LNCaP clone FGC (cell line): ENCODE measurements at places on chromosomes 3 and 15.

GRCh38 chr15:41955807-41956525 lies 16.4 kb downstream of the EHD4 start:
- no peak for DNase-seq

- no peak for DNase-seq
Observed at GRCh38 chr3:33795856-33796536, 2.4 kb upstream of the PDCD6IP start.

GRCh38 chr3:52535411-52536111 lies 844 bp upstream of the UQCC5 start:
- DNase-seq: no peak

- no peak for DNase-seq
Observed at GRCh38 chr3:78176869-78177268, 1137.0 kb downstream of the ROBO2 start.

- no peak for DNase-seq
Observed at GRCh38 chr3:119700920-119701734, 1.7 kb upstream of the CFAP91 start.

DNA sequence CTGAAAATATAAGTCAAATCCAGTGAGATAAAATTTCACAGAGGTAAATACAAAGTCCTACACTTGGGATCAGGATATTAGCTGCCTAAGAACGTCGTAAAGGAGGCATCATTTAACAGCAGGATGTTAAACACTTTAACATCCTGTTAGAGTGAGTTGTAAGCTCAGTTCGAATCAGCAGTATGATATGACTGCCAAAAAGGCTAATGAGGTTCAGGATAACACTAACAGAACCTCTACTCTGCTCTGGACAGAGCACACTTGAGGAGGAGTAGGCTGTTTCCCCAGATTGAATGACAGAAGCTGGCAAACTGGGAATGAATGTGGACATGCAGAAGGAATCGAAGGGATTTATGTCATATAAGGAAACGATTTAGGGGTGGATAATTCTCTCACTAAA lies 227.1 kb upstream of the CD96 start:
- no peak for DNase-seq

- no peak for DNase-seq
Observed at GRCh38 chr3:94737116-94737515, 674.3 kb downstream of the NSUN3 start.

DNA sequence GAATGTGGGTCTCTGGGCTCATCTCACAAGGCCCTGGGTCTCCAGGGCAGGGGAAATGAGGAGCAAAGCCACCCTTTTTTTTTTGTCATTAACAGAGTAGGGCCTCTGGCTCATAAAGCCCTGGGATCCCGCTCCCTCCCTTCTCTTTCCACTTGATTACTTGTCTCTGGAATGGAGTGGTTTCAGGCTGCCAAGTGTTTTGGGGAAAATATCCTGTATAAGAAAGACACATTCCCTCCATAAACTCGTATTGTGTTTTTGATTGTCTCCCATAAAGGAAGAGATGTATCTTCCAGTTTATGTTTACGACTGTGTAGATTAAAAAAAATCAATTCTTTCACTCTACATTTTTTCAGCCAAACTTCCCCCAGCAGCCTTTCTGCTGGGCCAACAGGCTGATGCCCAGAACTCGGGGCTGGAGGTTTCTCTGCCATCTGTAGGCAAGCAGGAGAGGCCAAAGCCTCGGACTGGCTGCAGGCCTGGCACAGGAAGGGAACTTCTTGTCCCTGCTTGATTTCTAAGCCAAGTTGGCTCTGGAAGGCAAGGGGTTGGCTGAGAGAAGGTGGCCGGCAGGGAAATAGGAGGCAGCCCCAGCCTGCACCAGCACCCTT lies 49.4 kb upstream of the INSYN1 start:
- no peak for DNase-seq

DNA sequence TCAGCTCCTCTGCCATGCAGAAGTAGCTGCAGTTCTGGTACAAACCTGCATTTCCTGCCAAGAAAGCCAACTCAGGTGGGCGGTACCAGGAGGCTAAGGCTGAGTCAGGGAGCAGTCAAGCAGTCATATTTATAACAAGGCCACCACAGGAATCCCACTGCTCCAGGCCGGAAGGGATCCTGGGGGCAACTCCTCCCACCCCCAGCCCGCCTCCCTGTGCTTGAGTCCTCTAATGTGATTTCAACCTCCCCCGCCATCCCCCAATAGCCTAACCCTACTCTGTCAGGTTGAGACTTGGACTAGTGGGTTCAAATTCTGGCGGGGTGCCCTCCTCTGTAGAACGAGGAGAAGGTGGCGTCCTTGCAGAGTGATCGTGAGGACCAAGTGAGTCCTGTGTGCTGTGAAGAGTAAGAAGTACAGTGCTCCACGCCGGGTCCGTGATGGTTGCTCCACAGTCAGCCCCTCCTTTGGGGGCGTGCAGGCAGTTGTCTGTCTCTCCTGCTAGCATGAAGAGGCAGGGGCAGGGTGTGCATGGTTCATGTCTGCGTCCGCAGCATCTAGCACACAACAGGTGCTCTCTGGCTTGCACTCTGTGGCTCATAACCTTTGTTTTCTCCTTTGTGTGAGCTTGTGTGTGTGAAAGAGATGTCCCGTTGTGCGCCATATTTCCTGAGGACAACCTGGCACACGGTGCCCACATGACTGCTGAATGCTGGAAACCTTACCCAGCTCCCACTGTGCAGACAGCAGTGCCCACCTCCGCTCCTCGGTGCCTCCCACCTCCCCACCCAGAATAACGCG lies 78.3 kb downstream of the SMAD6 start:
- DNase-seq: no peak

- DNase-seq: no peak
Observed at GRCh38 chr15:69530991-69531664, 78.5 kb downstream of the RPLP1 start.

DNA sequence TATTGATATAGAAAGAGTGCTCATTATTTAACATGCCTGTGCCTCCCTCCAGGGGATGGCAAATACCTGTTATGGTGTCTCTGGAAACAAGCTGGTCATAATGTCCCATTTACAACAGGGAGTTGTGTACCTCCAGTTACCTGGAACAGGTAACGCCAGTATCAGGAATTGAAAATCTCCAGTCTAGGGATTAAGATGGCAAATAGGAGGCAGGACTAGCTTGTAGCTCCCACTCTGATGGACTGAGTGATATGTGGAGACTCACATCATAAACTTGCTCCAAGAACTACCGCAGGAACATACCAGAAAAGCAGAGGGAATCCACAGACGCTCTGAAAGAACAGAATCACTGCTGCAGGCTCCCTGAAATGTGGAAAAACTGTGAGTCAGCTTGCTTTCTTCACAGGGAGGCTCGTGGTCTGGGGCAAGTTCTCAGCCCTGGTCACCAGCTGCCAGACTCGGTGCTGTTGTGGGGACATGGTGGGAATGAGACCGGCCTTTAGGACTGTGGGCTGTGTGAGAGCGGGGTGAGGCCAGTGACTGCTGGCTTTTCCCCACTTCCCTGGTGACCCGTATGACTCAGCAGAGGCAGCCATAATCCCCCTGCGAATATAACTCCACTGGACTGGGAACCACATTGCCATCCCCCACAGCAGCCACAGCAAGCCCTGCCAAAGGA lies 97.4 kb downstream of the KCNAB1 start:
- DNase-seq: no peak

GRCh38 chr15:70431854-70432253 lies 331.5 kb downstream of the UACA start:
- no peak for DNase-seq

DNA sequence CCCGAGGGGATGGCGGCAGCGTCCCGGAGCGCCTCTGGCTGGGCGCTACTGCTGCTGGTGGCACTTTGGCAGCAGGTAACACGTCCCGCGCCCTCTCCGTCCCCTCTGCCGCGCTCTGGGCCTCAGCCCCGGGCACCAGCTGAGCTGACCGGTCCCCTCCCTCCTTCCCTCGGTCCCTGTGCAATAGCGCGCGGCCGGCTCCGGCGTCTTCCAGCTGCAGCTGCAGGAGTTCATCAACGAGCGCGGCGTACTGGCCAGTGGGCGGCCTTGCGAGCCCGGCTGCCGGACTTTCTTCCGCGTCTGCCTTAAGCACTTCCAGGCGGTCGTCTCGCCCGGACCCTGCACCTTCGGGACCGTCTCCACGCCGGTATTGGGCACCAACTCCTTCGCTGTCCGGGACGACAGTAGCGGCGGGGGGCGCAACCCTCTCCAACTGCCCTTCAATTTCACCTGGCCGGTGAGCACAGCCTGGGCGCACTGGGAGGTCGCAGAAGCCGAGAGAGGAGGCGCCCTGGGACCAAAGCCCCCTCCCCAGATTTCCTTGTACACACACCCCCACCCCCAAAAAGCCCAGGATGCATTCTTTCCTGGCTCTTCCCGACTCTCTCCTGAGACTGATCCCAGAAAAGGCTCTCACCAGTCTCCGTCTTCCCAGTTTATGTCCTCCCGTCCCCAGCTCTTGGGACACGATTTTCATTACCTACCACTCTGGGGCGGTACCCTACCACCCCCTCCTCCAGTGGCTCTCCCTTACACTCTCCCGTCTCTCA lies 705 bp downstream of the DLL4 start:
- DNase-seq: no peak

DNA sequence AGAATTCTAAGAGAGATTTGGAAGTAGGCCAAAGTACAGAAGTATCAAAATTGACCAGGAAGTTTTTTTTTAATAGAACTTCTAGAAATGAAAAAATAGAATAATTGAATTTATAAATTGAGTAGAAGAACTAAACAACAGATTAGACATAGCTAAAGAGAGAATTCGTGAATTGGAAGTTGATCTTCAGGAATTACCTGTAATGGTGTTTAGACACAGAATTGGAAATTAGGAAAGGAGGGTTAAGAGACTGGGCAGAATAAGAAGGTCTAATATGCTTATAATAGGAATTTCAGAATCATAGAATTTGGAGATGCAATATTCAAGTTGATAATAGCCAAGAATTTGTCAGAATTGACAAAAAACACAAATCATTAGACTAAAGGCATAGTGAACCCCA lies 16.2 kb downstream of the ACVR2B start:
- no peak for DNase-seq

DNA sequence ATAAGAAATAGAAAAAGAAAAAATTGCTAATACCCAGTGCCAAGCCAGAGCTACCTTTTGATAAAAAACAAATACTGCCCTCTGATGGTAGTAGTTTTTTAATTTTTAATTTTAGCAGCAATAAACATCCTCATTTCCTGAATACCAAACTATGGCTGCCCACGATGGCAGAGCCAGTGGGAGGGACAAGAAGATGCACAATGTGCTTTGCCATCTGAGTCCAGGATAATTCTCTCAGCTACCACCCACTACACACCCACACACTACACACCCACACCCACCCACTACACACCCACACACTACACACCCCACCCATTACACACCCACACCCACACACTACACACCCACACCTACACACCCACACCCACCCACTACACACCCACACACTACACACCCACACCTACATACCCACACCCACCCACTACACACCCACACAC lies 17.8 kb downstream of the CEP19 start:
- DNase-seq: no peak

DNA sequence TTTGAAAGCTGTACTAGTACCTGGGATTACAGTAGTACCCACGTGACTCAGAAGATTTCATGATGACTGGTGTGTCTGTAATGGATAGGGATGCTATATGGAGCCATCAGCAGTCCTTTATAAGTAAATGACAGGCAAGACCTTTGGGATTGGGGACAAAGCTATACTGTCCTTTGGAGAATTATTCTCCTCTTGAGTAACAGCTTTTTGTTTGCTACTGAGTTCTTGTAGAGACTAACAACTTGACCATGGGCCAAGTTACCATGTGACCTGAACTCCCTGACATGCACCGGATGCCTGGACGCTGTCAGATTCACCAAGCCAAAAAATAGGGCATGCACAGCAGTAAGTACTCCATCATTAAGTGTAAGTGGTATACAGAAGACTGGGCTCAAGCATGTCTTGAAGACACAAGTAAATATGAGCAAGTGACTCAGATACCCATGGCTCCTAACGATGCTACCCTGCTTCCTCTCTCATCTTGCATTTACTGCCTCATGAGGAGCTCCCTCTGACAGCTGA lies 12.9 kb downstream of the SEC11A start:
- DNase-seq: no peak

- no peak for DNase-seq
Observed at GRCh38 chr3:84194029-84194428, 764.8 kb upstream of the CADM2 start.

DNA sequence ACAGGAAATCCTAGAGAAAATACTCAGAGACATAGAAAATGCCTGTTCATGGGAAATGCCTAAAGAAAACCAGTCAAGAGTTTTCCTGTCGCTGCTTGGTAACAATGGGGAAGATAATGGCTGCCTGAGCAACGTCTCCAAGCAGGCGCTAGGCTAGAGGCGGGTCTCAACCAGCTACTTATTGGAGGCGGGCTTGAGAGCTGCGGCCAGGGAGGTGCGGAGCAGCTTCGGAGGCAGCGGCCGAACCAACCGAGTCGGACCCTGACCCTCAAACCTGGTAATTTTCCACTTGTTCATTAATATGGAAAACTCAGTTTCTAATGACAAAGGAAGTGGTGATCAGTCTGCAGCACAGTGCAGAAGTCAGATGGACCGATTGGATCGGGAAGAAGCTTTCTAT lies 173.1 kb downstream of the DTWD1 start:
- no peak for DNase-seq

- no peak for DNase-seq
Observed at GRCh38 chr15:85024509-85025336, 43.1 kb downstream of the PDE8A start.

GRCh38 chr3:121988146-121988545 lies 33.9 kb downstream of the ILDR1 start:
- DNase-seq: no peak

DNA sequence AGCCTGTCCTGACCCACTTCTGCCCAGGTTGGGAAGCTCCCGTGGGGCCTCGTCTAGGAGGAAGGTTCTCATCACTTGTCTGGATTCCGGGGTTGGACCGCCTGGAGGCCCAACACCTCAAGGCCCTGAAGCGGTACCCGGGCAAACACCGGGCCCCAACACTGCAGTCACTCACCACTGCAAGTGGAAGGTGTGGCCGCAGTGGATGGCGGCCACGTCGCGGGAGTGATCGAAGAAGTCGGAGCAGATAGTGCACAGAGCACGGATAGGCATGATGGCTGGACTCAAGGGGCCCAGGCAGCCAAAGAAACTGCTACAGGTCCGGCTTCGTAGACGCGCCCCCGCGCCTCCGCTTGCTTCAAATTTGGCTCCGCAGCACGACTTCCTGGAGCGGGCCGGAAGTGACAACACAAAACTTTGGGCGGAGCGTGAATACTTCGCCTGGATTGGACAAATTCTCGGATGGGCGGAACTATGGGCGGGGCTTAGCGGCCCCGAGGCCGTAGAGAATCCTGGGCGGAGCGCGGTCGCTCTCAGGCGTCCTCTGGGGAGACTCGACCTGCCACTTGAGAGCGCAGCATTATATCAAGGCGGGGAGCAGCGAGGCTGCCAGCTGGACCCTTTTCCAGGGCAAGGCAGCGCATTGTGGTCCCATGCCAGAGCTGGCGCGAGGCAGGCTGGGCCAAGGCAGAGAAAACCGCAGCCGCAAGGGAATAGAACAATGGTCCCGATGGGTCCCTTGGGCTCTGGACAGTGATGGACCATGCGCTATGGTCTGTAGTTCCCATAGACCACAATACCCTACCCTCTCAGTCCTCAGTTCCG lies at the start of gene TRAIP:
TSS of gene TRAIP (minus strand) at position 384 of the 825 bp plus-strand sequence. CDS start at position 273, 111 bp downstream.
- DNase-seq: peak; percentile 69

- no peak for DNase-seq
Observed at GRCh38 chr3:12186515-12187286, 28.0 kb upstream of the TIMP4 start.

GRCh38 chr15:45704329-45705249 lies 69.8 kb downstream of the SQOR start:
- no peak for DNase-seq
